ENCODE measurements at places on chromosomes 1 and 21.

DNA sequence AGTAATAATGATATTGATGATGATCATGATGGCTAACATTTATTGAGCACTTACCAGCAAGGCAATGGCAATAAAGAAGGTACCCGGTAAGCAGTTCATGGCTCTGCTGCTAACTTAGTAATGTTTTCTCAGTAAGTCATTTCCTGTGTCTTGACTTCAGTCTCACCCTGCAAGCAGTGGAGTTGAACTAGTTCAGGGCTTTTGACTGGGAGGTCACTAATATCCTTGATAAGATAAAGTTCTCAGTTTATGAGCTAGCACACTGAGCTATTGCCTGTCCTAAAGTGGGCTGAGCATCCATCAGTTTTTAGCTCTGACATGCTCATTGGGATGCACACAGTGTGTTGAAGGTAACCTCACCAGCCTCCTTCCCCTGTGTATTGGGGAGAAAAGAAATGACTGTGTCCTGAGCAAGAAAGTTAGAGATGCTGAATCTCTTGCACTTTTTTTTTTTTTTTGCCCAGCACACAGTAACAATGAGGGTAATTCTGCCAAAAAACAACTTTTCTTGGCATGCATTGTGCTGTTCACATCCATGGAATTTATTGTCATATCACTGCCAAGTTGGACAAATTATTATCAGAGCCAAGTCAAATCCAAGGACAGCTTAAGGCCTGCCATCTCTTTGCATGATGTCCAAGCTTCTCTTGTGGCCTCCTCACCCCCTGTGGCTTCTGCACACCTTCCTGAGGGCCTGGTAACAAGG lies 55.5 kb upstream of the GADD45A start:
- peak; percentile 96 for DNase-seq

DNA sequence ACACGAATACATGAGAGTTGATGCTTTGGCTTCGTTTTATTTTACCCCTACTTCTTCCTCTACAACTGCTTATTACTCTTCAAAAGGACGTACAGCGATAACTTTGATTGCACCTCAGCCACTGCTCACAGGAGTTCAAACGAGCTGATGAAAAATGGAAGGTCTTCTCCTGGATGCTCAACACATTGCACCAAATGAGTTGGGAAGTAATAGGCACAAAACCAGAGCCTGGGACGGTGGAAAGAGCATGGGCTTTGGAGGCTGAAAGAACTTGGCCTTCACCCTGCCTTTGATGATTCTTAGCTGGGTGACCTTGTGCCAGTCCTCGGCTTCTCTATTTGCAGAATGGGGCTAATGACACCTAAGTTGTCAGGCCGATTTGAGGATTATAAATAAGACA lies 4.8 kb downstream of the CD53 start:
- no peak for DNase-seq

DNA sequence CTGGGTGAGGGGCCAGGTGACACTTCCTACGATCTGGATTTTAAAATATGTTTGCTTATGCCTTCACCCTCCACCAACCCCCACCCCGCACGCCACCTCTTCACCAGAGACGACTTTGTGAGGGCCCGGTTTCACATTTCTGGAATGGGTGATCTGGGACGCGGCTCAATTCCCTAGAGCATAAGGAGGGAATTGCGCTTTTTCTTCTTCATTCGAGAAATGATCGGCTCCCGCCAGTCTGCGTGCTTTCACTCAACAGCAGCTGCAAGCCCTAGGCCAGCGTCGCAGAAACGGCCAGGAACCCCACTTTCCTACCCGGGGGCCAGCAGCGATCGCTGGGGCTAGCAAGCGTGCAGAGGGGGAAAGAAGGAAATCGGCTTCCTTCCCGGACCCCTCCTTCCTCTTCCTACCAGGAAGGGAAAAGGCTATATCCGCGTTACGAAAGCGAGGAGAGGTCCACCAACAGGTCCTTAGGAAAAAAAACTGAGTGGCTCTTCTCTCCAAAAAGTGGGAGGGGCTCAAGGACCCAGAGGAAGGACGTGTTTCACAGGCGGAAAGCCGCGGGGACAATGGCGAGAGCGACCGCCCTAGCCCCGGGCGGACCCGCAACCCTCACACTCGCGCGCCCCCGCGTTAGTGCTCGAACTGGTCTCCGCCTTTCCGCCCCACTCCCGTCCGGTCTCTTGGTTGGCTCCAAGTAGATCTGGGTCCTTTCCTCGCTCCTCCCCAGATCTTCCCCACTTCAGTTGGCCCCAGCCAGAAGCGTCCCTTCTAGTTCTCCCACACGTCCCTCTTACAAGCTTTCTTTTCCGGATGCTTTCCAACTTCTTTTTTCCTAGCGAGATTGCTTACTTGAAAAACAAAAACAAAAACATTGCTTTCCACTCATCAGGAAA lies 1.1 kb upstream of the ADAMTS1 start:
- no peak for DNase-seq

- DNase-seq: peak; percentile 61
Measured at GRCh38 chr1:18999359-18999758, 42.9 kb upstream of the IFFO2 start.

GRCh38 chr1:228279011-228279721 lies 71.3 kb downstream of the OBSCN start:
- no peak for DNase-seq

- no peak for DNase-seq
Measured at GRCh38 chr1:228156515-228156881, 6.8 kb downstream of the GJC2 start.

DNA sequence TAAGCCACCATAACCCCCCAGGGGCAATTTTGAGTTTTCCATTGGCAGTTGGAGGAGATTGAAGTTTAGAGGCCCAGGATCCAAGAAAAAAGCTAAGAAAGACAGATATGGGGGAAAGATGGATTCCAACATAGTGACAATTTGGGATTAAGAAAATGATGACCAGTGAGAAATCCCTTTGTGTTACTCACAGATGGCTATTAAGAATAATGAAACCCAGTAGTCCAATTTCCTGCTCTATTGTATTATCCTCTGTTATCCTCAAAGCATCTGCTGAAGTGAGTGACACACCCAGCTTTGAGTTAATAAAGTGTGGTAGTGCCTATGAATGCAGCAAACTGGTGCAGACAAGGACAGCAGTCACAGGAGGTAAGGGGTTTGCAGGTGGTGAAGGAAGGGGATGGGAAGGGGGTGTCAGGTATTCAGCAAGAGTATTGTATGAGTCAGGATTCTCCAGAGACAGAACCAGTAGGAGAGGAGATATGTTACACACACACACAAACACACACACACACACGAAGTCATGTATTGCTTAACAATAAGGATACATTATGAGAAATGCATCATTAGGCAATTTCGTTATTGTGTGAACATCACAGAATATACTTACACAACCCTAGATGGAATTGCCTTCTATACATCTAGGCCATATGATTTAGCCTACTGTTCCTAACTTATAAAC lies 112.4 kb upstream of the VANGL1 start:
- DNase-seq: no peak

GRCh38 chr1:214008791-214009422 lies 21.1 kb downstream of the PROX1 start:
- no peak for DNase-seq

- no peak for DNase-seq
Measured at GRCh38 chr1:226443033-226443432, 35.1 kb upstream of the PARP1 start.

DNA sequence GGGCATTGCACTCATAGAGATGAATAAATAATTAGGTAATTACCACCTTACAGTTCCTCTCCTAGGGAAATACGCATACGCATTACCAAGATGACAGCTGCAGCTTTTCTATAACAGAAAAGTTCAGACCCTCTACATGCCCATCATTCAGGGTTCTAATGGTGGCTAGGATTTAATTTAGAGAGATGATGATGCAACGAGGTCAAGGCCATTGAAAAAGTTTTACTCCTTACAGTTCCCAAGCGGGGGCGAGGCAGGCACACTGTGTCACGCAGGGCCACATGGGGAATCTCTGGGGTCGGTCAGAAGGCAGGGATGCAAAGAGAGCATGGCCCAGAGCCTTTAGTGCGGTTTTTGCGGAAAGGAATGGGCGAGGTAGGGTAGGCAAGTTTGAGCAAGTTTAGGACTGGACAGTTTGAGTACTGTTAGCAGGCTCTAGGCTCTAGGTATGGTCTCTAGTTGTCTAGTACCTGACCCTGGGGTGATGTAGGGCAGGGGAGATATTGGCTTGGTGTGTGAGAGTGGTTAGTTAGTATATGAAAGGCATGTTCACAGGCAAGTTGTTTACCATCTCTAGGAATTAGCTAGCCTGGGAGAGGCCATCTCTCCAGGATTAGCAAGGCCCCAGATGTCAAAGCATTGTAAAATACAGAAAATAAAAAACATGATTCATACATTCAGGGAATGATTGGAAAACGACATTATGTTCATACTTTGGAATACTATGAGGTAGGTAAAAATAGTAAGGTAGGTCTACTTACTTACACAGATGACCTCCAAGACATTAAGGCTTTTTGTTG lies 29.6 kb upstream of the ID3 start:
- DNase-seq: no peak

DNA sequence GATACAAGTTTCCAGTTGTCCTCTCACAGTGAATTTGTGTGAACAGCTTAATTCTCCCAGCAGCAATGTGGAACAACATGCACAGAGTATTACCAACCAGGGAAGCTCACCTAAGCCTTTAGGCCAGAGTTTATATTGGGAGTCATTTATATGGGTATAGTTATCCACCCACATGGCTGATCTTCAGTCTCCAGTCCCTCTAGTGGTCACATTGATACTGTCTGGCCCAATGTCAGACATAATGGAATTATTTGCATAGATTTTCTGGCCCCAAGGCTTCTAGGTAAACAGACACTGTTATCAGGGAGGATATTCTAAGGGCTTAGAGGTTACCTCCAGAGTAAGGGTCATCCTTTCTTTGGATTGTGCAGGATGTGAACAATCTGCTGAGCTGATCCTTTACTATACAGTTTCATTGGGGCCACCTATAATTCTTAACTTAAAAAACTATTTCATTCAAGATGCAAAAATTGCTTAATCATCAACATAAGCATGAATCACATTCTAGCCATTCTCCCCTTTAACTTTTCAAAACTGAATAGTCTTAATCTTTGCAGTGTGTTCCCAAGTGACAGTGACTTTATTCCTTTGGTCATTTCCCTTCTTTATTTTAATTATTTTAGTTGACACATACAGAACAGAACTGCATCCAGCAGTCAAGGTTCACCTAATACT lies 210.9 kb downstream of the LTN1 start:
- DNase-seq: no peak

DNA sequence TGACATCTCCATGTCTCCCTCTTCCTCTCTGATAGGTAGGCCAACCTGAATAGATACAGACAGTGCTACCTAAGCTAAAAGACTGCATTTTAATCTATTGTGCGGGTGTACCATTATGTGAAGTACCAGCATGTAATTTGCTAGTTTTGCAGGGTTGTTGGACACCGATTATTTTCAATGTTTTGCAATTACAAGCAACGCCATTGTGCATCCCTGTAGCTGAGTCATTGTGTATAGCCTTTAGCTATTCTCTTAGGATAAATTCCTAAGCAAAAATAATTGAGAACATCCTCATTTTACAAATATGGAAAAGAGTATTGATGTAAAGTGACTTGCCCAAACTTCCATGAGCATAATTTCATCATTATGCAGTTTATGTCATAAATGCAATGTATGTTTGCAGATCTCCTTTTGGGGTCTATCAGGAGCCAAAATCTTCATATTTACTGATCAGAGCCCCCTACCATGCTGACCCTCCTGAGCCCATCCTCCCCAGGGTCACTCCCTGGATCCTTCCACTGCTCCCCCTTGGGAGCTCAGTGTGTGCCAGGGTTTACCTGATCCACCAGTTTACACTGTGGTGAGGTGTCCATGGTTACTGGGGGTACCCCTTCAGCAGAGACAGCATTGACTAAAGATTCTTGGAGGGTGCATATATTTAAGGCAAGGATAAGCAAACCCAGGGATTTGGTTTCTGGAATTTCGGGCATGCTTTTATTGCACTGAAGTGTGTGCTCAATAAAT lies 80.6 kb downstream of the CCDC185 start:
- DNase-seq: no peak

DNA sequence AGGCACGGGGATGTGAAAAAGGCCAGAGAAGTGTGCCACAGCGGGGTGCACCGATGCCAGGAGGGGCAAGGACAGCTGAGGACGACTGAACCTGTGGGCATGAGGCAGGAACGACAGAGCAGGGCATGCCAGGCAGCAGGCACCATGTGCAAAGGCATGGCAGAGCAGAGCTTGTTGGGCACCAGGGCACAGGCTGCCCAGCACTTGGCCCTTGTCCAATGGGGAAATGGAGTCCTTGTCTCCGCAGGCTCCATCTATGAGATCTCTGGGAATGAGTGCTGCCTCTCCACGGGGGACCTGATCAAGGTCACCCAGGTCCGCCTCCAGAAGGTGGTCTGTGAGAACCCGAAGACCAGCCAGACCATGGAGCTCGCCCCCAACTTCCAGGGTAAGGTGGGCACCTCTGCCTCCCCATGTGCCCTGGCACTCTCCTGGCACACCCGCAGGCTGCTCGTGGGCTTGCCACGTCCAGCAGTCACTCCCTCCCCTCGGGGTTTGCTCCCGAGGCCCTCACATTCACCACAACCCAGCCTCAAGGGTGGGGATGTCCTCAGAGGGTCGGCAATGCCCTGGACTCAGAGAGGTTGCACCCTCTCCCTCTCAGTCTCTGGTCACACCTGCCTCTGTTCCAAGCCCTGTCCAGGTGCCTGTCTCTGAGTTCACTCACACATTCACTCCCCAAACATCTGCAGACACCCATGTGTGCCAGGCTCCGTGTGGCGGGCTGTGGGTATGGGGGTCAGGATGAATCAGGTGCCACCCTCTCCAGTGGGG lies 4.2 kb downstream of the THEMIS2 start:
- DNase-seq: no peak

- DNase-seq: no peak
Measured at GRCh38 chr1:56265216-56265615, 314.1 kb downstream of the PLPP3 start.

- DNase-seq: no peak
Measured at GRCh38 chr1:165619647-165620151, 11.3 kb upstream of the MGST3 start.

DNA sequence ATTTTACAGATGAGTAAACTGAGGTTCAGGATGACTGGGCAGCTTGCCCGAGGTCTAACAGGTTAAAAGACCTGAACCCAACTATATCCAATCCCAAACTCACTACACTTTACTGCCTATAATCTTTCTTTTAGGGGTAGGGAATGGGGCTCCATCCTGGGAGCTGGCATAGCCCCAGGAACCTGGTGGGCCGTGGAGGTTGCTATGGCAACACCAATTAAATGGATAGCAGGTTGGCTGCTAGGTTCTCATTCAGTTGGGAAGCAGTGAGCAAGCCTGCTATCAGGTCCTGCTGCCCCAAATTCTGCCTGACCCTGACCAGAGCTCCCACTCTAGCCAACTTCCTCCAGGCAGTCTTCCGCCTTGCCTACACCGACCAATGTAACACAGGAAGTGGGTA lies 40.9 kb downstream of the LRP8 start:
- no peak for DNase-seq

DNA sequence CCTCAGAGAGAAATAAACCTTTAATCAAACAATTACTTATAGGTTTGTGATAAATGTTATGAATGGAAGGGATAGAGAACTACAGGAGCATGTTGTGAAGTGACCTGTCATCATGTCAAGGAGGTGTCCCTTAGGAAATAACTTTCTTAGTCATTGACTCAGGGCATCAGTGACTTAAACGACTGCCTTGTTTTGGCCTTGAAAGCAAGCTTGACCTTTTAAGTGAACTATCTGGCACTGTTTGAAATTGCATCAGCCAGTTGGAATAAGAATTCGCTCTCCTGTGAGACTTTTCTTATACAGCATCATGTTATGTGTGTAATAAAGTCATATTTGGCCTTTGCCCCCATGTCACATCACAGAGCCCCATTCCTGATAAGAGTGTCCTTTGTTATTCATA lies 30.9 kb downstream of the LRRC8B start:
- no peak for DNase-seq

GRCh38 chr21:42405064-42406013 lies 1.6 kb downstream of the UBASH3A start:
- DNase-seq: no peak
